Fibroblast of gingiva (primary cell): ENCODE measurements at places on chromosomes 13 and 19.

DNA sequence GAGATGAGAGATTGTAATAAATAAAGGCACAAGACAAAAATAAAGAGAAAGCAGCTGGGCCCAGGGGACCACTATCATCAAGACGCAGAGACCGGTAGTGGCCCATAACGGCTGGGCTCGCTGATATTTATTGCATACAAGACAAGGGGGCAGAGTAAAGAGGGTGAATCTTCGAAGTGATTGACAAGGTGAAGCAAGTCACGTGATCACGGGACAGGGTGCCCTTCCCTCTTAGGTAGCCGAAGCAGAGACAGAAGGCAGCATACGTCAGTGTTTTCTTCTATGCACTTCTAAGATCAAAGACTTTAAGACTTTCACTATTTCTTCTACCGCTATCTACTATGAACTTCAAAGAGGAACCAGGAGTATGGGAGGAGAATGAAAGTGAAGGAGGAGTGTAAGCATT lies 4.6 kb upstream of the PRKCG start:
- no peak for DNase-seq

GRCh38 chr19:28284389-28284788 lies 928.6 kb downstream of the UQCRFS1 start:
- no peak for DNase-seq

GRCh38 chr19:24032651-24033050 lies 54.3 kb upstream of the ZNF254 start:
- no peak for DNase-seq

- no peak for DNase-seq
Measured at GRCh38 chr13:49053906-49054305, 78.2 kb downstream of the FNDC3A start.

DNA sequence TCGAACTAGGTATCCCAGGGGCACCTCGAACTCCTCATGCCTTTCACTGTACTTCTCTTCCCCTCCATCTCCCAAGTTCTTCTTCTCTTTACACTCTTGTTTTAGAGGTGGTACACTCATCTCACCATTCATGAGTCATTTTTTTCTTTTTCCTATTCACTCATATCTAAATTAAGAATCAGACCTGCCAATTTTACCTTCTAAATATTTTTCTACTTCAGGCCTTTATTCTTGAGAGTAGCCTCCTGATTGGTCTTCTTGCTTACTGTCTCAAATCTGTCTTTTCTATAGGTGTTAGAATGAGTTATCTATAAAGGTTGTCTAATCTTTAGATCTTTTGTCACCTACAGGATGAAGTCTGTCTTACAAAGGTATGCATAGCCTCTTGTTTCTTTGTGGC lies 20.7 kb downstream of the TDRD3 start:
- no peak for DNase-seq

- no peak for DNase-seq
Measured at GRCh38 chr13:68027306-68027705, 797.2 kb upstream of the PCDH9 start.
